ENCODE measurements at places on chromosomes 6 and 20. TPM values are rescaled to one million over a fixed set of nuclear protein-coding genes. Genes with fewer than 3 reads are reported as not detected.

- no peak for DNase-seq
Measured at GRCh38 chr6:110421749-110422443, 6.5 kb upstream of the DDO start.

DNA sequence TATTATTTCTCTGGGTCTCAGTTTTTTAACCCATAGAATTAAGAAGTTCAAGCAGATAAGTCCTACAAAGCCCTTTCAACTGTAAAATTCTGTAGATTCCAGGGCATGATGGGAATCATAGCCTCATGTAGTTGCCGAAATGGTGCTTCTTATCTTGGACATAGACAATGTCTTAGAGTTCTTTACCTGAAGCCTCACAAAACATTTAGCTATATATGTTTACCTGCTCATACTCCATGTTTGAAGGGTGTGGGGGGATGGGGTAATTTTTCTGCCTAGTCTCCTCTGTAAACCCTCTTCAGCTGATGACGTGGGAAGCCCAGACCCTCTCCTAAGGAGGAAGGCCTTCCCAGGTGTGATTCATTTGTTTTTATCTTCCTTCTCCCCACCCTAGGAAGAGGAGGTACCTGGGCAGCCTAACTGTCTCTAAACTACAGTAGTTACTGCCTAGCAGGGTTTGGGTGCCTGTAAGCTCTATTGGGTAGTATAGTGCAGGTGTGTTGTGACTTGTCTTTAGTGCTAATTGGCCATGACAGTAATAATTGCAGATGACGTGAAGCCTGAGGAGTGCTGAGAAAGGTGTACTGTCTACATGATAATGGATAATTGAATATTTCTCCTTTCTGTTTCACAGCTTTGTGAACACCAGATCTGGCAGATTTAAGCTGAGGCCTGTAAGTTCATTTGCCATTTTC lies 230.8 kb downstream of the TFAP2B start:
- no peak for DNase-seq

The BTN1A1 gene
- not detected for total RNA-seq

The SPATA25 gene
- total RNA-seq: 2.6 TPM
